ENCODE measurements at places on chromosomes 5 and 9. TPM values are rescaled to one million over a fixed set of nuclear protein-coding genes. Genes with fewer than 3 reads are reported as not detected.

DNA sequence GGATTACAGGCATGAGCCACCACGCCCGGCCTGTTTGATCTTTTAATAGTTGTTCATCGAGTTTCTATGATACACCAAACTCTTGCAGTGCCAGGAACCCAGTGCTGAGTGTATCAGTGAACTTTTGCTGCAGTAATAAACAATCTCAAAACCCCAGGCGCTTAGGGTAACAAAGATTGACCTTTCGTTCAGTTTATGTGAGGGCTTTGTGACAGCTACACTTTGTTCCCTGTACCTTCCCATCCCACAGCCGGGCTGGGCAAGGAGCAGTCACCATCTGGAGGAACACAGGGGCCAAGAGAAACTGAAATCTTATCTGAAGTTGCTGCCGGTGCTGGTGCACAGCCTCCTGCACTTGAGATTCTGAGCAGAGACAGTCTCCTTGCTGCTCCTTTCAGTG, 17.2 kb upstream of the WNK2 start:
- no peak for ATAC-seq

DNA sequence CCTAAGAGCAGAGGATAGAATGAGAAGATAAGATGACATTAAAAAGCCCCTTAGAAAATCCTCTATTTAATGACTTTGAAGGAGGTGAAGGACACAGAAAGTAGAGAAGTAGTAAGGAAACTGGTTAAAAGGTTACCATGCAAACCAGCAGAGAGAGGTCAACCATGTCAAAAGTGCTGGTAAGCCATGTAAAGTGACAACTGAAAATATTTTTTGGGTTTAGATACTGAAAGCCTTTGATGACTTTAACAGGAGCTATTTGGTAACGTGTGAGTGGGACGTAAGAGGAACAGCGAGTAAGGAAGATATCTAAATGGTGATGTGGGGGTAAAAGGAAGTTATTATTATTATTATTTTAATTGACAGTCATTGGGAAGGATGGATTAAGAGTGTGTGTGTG, 56.9 kb downstream of the MACIR start:
- ATAC-seq = no peak

DNA sequence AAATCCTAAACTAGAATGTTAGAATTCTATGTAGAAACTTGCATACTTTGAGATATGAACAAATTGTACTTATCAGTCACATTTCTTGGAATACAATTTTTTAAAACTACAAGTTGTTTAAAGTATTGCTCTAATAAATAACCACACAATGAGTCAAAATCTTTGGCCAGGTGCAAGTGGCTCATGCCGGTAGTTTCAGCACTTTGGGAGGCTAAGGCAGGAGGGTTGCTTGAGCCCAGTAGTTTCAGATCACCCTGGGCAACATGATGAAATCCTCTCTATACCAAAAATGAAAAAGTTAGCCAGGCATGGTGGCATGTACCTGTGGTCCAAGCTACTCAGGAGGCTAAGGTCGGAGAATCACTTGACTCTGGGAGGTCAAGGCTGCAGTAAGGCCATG, 257.8 kb downstream of the COX7C start:
- ATAC-seq = no peak

DNA sequence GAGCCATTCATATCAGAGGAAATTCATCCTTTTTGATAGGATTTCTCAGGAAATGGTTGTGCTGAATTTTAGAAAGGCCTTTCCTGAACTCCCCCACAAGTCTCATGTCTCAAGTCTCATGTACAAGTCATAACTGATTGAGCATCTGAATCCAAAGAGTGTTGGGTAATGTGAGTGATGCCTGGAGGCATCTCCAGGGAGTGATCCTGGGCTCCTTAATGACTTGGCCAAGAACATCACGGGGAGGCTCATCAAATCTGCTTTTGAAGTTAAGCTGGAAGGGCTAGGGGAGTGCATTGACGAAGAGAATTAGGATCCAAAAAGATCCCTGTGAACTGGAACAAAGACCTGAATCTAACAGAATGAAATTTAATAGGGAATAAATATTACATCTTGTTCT, 79.2 kb downstream of the MAST4 start:
- ATAC-seq = no peak

- ATAC-seq = peak; percentile 79
Observed at GRCh38 chr9:127877566-127877998, at the start of gene AK1. Gene AK1 (minus strand): TSS chr9:127877675. CDS start chr9:127874617, 3,058 bp downstream.

GRCh38 chr5:127136908-127137307, 63.6 kb upstream of the C5orf63 start:
- ATAC-seq = no peak

The ABITRAM gene
- 10.7 TPM for total RNA-seq

- ATAC-seq = no peak
Observed at GRCh38 chr5:101431201-101431600, 528.1 kb upstream of the ST8SIA4 start.

The NMUR2 gene
- total RNA-seq = not detected

The CCDC183 gene
- 2.0 TPM for total RNA-seq

- ATAC-seq = peak; percentile 93
Observed at GRCh38 chr9:110655754-110656641, 12.6 kb upstream of the MUSK start.

GRCh38 chr9:5684101-5684500, 55.2 kb downstream of the RIC1 start:
- no peak for ATAC-seq

- no peak for ATAC-seq
Observed at GRCh38 chr9:96246267-96246671, 55.7 kb downstream of the HSD17B3 start.

DNA sequence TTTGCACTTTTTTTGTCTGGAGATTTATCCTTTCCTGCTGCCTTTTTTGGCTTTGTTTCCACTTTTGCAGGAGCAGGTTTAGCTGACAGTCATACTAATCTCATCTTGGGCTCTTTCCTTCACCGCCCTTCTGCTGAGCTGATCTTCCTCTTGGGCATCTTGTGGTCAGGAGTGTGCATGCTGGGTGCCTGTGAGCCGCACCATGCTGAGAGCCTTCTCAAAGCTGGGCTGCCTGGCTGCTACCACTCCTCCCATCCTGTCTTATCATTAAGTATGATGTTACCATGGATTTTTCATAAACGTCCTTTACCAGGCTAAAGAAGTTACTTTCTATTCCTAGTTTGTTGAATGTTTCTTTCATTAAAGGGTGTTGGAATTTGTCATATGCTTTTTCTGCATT, 49.5 kb upstream of the MCCC2 start:
- no peak for ATAC-seq

DNA sequence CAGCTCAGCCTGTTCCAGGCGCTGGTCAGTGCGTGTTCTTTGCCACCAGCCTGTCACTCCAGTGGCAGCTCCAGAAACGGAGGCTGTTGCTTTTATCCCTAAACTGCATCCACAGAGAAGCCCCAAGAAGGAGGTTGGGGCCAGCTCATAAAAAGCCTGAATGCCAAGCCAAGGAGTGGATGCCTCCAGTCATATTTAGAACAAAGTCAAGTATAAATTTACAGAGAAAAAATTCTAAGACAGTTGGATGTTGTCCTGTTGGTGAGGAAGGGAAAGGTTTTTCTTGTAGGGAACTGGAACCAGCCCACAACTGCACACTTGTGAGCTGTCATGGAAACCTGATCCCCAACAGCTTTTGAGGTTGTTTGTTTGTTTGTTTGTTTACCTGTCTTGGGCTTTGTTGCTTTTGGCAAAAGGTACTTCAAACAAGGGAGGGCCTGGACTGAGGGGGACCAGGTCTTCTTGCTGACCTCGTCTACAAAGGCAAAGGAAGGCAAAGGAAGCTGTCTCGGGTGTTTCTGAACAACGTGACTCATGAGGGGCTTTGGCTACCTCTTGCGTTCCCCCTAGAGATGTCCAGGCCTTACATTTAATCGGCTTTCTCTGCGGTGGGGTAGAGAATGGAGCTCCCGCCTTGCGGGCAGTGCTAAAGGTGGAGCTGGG, 36.7 kb downstream of the OLFML2A start:
- ATAC-seq = no peak

- ATAC-seq = no peak
Observed at GRCh38 chr5:146813346-146814157, 65.0 kb downstream of the PPP2R2B start.

The BAAT gene
- total RNA-seq = not detected

DNA sequence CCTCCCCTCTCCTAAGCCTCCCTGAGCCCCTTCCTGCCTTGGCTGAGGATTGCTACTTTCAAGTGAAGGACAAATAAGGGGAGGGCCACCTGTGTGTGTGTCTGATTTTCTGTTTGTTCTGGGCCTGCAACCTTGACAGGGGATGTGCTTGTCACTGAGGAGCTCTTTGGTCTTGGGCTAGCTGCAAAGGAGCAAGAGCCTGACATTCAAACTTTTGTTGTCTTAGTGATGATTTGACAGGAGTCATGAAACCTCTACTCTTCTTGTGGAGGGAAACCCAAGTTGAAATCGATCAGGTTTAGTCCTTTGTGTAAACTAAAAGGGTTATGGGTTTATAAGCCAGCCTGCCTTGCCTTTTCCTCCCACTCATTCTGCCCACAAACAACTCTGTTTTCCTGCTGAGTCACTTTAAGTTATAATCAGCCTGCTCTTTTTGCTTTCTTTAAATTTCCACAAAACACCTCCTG, 16.9 kb downstream of the CLTA start:
- no peak for ATAC-seq

The CARD6 gene
- total RNA-seq = 13.6 TPM

The SGCD gene
- 30.6 TPM for total RNA-seq

The SPATA9 gene
- total RNA-seq = not detected

DNA sequence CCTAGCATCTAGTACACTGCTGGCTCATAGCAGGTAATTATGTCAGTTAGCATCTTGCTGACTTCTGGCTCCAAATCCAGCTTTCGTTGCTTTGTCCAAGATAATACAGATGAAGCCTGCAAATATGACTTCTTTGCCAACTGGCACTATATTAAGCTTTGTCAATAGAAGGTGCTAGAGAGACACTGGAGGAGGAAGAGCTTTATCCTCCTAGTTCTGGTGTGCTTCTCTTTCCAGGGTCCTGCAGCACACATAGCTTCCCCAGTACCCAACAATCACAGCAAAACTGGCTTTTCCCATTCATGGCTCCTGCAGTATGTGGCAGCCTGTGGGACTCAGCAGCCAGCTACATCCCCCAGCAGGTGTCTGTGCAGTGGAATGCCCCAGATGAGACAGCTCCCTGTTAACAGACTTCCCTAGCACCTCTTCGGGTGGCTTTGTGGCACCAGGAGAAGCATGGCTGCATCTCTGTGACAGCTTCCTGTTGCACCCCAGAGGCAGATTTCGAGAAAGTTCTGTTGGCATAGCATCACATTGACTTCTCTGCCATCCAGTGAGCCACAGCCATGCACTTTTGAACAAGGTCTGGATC, 147.8 kb downstream of the OXCT1 start:
- ATAC-seq = no peak

DNA sequence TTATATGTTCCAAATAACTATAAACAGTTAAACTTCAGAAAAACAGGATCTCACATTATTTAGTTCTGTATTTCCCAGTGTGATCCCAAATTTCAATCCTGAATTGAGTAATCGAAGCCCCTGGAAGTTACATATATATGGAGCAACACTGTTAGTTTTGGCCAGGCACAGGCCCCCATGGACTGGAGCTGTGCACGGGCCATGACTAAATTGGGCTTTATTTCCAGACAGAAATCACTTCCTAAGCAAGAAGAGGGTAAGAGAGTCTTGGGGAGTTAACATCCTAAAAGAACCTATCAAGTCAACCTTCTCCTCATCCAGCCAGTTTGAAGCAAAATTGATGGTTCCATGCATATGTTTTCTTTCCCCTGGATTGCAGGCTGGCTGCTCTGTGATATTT, 393.0 kb downstream of the TMEM167A start:
- no peak for ATAC-seq

GRCh38 chr9:86183229-86184137, 76.0 kb downstream of the C9orf153 start:
- ATAC-seq = no peak

The SPATA31A3 gene
- total RNA-seq = not detected

DNA sequence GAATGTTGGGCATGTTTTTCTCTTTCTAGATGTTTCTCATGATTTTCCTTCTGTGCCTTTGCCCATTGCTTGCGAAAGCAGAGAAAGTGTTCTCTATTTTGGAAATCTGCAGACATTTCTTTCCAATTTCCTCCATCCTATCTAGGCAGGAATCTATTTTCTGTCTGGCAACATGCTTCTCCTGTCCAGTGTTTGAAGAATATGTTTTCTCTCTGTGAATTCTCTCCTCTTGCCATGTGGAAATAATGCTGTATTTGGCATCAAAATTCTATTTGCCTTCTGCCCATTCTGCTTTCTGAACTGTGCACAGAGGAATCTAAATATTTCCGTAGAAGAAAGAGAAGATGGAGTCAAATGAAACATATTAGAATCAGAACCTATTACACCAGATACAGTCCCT, 833.3 kb downstream of the CDH9 start:
- ATAC-seq = no peak

- ATAC-seq = peak; percentile 97
Observed at GRCh38 chr5:96702503-96703383, 40.6 kb downstream of the CAST start.

DNA sequence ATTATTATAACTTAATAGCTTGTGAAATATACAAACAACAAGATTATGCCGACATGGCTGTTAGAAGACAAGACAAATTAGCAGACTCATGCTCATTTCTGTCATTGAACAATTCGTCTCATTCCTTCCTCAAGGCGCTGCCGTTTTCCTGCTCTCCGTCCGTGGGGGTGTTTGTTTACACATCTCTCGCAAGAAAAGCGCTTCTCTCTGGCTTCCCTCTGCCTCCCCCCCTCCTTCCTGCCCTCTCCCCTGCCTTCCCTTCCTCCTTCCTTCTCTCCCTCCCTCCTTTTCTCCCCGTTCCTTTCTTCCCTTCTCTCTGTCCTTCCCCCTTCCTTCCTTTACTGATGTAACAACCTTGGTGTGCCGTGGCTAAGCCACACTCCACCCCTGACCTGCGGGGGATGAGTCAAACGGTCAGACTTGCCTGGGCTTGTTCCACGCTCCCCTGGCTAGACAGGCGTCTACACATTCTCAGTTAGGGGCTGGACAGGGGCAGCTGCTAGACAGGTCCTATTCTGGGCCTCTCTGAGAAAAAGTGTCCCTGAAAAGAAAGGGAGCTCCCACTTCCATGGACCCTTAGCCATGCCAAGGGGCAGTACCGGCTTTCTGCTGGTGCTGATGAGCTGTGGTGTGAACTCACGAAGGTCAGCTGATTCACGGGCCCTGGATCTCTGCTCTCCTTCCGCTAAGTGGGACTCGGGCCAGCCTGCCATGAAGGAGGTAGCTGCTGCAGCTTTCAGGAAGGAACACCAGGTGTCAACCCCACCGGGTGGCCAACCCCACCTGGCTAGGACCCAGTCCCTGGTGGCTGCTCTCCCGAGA, 32.0 kb upstream of the SPTLC1 start:
- peak; percentile 84 for ATAC-seq

- ATAC-seq = no peak
Observed at GRCh38 chr5:39216631-39217030, 2.7 kb downstream of the FYB1 start.

- no peak for ATAC-seq
Observed at GRCh38 chr5:73136055-73136562, 15.7 kb downstream of the TMEM171 start.
